ENCODE measurements at places on chromosomes 12 and 14.

- peak; percentile 29 for DNase-seq
Observed at GRCh38 chr14:57390806-57391516, 575 bp downstream of the NAA30 start.

GRCh38 chr14:64944861-64945260, 2.3 kb upstream of the GPX2 start:
- DNase-seq: no peak

DNA sequence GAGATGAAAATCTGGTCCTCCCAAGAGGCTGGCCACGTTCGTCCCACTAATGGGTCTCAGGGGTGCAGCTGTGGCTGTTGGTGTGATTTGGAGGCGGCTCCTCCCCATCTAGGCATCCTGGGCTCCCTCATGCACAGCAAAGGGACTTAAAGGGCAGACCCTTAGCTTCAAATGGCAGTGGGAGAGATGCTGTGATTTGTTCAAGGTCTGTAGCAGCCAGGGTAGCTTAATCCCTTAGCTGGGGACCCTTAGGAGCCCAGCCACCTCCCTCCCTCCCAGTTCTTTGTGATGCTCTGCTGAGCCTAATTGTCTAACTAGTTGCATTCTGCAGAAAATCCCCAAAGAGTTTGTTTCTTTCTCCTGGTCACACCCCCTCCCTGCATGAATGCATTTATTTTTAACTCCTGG, 18.3 kb downstream of the DYRK4 start:
- DNase-seq: no peak

DNA sequence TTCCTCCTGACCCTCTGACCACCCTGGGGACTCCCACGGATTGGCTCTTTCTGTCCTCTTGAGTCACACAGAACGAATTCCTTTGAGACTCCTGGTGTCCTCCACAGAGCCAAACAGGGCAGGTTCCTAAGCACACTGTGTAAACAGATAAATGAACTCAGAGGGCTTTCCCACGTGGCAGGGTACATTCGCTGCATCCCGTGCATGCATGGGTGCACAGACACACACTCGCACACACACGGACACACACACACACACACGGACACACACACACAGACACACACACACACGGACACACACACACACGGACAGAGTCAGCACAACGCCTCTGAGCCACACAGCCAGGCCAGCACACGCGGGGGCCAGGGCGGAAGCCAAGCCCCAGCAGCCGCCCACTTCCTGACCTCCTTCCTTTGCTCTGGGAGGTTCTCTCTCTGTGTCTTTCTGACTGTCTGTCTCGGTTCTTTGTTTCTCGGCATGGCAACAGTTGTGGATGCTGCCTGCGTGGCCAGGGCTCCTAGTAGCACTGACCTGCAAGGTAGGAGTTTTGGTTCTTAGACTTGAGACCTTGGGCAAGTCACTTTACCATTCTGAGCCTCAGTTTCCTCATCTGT, 706 bp downstream of the CRACR2A start:
- DNase-seq: peak; percentile 52

DNA sequence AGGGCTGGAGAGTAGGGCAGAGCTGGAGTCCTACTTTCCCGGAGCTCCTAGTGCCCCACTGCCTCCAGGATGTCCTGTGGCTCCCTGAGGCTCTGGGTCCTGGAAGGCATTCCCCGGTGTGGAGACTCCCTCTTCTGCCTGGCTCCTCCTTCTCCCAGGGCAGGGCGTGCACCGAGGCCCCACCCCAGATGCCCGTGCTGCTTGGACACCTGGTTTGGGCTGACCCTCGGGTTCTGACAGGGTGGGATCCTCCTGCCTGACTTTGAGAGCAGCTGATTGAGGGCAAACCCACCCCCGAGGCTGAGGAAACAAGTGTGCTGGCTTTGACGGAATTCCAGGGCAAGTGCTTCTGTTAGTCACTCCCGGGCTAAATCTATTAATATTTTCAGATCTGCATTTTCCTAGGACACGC, 15.4 kb downstream of the TEAD4 start:
- peak; percentile 41 for DNase-seq

DNA sequence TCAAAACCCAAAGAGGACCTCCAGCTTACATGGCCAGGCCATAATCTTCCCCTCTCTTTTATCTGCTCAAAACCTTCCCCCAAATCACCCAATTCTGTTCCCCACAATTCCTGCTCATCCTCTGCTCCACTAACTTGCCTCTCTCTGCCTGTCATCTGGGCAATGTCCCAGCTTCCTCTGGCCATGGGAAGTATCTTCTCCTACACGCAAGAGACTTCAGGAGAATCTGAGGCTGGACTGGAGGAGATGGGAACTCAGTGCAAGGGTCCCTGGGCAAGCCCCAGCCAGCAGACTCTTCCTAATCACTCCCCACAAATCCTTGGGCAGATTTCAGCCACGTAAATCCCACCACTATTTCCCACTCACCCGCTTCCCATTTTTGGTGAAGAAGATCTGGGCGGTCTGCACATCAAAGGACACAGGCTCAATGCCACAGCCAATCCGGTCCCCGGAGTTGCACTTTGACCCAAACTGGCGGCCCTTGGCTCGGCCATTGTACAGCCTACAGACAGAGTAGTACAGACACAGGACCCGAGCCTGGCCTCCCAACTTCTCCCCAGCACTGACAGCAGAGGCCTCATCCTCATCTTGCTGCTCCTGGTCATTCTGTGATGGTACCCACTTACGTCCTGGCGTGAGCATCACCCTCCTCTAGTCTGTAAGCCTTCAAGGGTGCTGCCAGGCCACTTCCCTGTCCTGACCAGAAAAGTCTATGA, 4.7 kb downstream of the SPRYD3 start:
- DNase-seq: no peak

DNA sequence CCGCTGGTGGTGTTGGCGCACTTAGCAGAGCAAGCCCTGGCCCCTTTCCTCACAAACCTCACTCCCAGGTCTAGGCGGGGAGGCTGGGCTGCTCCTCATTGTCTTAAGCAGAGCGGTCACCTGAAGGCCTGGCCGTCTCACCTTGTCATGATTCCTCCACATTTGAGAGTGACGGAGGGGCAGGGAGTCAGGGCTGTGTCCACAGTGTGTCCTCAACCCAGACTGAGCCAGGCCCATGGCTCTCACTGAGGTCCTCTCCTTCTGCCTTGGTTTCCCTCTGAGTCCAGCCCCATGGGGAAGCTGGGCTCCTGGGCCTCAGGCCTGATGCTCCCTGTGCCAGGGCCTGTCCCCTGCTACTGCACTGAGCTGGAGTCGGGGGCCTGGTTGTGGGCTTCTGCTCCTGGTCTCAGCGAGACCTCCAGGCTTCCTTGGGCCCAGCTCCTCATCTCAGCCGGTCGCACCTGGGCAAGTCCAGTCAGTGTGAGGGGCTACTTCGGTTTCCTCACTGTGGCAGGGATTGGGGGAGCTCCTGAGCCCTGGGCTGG, 44.9 kb downstream of the KRT80 start:
- DNase-seq: no peak

- DNase-seq: no peak
Observed at GRCh38 chr14:90393966-90394365, 2.9 kb upstream of the CALM1 start.

- DNase-seq: no peak
Observed at GRCh38 chr12:76830436-76830835, 48.4 kb downstream of the CSRP2 start.

GRCh38 chr14:70098250-70098809, 90.4 kb downstream of the SLC8A3 start:
- DNase-seq: no peak

DNA sequence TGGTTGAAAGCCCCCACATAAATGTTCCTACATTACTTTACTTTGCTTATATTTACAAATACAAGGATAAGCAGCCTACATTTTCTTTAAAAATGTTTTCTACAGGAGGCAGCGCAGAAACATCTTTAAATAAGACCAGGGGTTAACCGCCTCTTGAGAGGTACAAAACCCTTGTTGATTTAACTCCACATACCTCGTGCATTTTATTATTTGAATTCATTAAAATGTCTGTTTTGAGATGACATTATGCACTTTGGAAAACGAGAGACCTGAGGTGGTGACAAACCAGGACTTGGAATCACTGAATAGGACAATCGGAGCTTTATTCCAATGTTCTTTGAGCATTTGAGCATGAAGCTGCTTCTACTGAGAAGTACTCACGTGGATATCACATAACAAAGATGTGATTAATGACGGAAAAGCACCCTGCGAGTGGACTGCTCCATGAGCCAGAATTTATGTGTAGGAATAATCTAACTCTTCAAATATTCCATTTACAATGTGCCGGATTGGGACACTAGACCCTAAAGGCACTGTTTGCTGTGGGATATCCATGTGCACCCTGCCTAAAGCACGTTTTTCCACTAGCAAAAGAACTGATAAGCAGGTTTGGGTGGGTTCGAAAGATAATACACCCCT, 746 bp upstream of the DUSP16 start:
- no peak for DNase-seq

DNA sequence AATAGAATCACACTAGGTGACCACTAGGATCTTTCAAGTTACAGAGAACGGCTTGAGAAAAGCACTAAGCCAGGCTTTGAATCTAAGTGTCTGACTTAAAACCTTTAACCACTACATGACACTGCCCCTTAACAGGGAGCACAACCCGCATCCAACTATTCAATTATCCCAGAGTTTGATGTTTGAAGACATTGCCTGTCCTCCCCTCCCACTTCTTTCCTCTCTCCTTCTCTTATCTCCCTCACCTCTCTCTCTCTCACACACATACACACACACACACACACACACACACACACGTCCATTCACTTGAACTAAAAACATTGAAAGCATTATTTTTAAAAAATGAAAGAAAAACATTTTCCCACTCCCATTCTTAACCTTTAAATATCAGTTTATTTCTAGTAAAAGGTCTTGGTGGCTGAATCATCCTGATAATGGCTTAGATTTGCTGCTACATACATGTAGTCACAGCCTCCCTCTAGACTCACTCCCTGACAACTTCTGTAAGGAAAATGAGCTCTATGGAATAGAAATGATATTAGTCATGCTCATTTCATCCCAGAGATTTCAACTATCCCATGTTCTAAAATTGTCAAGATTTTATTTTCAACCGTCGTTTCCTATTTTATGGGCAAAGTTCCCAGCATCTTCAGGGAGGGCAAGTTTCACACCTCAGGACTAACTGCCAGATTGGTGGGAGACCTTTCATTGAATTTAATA, 53.5 kb upstream of the RAP1B start:
- peak; percentile 81 for DNase-seq

DNA sequence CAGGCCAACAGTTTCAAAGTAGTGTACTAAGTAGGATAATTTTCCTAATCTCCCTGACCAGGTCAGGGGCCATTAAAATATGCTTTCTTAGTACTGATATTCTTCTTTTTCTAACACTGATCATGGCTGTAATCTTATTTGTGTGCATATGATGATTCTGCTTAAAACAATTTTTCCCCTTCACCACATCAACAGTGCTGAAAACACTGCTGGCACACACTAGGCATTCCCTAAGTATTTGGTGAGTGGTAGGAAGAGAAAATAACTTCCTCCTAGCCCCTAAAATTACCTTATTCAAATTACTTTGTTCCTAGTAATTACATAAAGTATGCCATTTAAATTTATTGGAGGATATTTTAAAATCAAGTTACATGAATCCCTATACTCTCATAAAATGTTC, 49.9 kb upstream of the BBS10 start:
- DNase-seq: peak; percentile 5

- DNase-seq: no peak
Observed at GRCh38 chr12:89880690-89881350, 172.2 kb upstream of the ATP2B1 start.

DNA sequence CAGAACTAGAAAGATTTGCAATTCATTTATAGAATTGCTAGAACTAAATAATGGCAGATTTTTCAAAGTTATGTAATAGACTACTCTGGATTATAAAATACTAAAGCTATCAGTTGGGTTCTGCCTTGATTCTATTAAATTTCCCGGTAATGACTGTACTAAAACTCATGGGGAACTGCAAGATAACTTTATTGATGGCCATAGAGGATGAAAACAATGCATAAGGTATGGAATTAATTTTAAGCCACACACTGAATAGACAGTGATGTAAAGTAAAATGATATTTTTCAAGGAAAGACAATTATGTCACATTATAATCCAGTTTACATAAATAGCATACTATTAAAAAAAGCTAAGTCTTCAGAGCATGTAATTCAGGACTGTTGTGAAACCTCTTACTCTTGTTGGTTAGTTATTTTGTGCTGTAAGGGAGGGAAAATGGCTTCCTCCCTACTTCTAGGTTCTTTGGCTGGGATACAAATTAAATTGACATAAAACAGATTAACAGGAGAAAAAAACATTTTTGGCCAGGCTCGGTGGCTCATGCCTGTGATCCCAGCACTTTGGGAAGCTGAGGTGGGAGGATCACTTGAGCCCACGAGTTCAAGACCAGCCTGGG, 134.4 kb upstream of the AMIGO2 start:
- DNase-seq: no peak

GRCh38 chr12:2615665-2616402, 178.9 kb upstream of the FKBP4 start:
- no peak for DNase-seq

- no peak for DNase-seq
Observed at GRCh38 chr12:42732908-42733411, 143.4 kb upstream of the PRICKLE1 start.

DNA sequence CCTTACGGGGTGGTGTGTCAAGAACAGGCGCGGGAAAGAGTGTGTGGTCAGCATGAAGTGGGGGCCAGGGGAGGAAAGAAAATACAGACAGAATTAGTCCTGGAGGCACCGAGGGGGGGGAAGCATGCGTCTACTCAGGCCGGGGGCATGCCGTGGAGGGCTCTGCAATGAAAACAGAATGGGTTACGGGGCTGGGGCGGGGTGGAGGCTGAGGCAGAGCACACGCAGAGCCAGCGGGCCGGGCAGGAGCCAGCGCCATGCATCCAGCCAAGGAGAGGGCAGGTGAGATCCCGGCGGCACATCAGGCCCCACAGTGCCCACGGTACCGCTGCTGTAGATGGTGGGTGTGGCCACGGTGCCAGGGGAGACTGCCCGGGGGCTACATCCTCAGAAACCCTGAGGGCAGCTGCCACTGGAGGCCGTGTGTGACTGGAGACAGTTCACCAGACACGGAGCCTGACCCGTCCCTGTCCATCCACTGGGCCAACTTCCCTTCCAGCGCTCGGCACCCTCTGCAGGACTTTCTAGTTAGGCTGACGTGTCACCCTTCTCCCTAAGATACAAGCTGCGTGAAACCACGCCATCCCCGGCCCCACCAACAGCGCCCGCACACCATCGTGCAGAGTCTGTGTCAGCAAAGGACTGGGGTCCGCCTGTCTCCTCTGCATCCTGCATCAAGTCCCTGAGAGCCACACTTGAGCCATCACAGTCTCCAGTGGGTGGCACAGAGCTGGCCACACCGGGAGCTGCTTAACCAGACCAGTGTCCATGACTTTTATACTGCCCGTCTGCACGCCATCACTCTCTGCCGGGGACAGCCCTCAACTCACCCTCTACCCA, 87.4 kb downstream of the PIWIL1 start:
- DNase-seq: no peak

GRCh38 chr12:103852498-103852997, 11.5 kb upstream of the NT5DC3 start:
- DNase-seq: no peak

DNA sequence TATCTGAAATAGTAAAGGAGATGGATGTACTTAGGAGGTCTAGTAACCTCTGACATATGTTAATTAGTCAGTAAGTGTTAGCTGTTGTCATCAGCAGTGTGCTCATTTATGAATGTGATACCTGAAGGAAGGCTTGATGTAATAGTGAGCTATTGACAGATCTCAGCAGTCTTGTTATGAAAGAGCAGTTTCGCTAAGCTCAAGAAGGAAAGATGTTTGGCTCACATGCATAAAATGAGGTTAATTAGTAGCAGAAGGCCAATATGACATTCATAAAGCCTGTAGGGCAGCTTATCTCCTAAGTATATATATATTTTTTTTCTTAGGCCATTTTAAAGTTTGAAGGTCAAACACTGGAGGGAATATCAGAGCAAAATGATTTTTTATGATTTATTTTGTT, 2.8 kb downstream of the FAM234B start:
- DNase-seq: no peak

Data from AG08395 (cell line).